ENCODE measurements at places on chromosomes 5 and 9.

- no peak for DNase-seq
Observed at GRCh38 chr9:35791297-35791921, at the start of gene NPR2. NPR2 (plus strand) TSS chr9:35791591; CDS start chr9:35792409, 818 bp downstream.

DNA sequence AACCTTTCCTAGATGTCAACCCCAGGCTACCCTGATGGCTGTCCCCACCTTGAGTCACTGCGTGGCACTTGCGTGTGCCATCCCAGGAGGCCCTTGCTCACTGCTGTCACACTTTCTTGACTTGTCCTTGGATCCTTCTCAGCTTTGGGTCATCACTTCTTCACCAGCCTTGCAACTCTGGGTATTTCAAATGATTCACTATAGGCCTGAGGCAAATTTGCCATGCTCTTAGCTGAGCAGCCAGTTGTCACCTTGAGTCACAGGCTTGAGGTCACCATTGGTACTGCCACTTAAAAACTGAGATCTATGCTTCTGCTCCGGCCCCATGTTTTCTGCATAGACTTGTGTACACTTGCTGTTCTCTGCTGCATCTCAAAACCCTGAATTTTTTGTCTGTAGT lies 84.7 kb downstream of the BASP1 start:
- no peak for DNase-seq

DNA sequence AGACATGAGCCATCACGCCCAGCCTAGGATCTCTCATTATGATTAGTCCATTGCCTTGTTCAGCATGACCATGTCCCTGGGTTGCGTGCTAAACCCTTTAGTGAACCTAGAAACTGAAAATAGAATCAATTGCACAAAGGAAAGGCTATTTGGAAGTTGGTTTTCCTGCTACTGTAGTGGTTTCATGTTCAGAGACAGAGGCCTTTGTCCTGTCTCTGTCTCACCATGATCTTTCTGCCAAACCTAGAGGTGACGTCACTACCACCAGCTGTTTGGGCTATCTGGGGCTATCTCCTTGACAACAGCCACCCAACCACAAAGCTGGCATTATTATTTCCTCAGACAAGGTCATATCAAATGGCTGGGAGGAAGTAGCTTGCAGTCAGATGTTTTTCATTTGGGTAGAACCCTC lies 4.0 kb upstream of the CDK5RAP2 start:
- DNase-seq = peak; percentile 43

DNA sequence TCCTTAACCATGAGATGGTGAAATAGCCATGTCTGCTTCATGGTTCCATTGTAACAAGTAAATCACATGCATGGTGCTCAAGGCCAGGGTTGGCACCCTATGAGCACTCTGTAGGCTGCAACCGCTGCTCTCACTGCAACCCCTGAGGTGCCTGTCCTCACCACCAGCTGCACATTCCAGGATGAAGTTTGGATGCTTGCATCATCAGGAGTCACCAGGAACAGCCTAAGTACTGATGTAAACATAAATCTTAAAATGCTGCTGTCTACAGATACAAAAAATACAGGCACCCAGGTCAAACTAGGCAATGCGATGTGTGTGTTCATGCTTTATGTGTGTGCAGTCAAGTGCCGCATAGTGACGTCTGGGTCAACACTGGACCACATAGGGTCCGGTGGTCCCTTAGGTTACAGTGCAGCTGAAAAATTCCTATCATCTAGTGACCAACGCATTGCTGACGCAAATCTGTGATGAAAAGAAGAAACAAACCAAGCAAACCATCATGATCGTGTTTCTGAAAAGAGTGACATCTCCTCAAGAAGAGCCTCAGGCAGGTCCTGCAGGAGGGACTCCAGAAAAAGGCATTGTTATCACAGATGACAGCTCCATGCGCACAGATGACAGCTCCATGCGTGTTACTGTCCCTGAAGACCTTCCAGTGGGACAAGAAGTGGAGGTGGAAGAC lies 234.8 kb downstream of the AUH start:
- DNase-seq = no peak

DNA sequence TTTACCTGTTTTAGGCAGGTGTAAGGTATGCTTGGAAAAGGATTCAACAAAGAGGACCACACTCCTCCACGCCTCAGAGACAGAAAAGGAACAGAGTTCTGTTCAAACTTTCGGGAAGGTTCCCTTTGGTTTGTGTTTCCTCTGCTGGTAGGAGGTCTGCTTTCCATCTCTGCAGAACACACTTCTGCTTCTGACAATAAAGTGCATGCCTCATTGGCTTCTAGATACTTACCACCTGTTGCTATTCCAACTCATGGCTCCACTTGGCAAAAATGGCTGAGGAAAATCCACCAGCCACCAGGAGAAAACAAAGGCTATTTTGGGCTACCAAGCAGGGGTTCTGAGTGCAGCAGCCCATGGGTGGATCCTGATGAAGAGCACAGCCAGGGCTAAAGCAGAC lies 112.7 kb downstream of the NRG2 start:
- DNase-seq = no peak

DNA sequence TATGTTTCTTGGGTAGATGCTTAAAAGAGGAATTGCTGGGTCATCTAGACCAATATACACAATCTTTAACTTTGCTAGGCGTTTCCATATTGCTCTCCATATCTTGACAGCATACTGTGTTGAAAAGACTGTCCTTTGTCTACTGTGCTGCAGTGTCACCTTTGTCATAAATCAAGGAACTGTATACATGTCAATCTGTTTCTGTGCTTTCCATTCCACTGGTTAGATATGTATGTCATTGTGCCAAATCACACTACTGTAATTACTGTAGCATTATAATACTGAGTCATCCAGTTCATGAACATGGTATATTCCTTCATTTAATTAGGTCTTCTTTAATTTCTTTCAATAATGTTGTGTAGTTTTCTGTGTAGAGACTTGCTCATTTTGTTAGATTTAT lies 149.7 kb upstream of the RASGRF2 start:
- DNase-seq = no peak

- DNase-seq = no peak
Observed at GRCh38 chr5:179051784-179052183, 8.4 kb upstream of the ZNF354C start.

GRCh38 chr5:33257807-33258429 lies 182.8 kb upstream of the TARS1 start:
- DNase-seq = no peak

DNA sequence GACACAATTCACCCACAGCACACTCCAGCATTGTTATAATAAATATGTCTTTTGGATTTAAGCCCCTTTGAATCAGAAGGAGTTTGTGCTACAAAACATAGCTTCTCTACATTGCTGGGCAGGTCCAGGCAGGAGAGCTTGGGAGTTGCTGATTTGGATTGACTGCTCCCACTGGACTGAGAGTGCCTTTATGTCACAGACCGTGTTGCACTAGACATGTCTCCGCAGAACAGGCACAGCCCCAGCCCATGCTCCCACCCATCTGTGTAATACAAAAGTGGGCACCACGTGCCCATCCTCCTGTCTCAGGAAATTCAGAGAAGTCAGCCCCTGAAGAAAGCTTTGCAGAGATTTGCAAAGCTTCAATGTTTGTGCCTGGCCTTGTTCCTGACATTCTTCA lies 117.1 kb downstream of the MED10 start:
- no peak for DNase-seq

- DNase-seq = no peak
Observed at GRCh38 chr5:73955271-73955846, 329.4 kb downstream of the ARHGEF28 start.

GRCh38 chr5:139403418-139403786 lies 487 bp downstream of the SPATA24 start:
- DNase-seq = no peak

GRCh38 chr5:150000990-150001659 lies 586 bp downstream of the HMGXB3 start:
- DNase-seq = no peak

DNA sequence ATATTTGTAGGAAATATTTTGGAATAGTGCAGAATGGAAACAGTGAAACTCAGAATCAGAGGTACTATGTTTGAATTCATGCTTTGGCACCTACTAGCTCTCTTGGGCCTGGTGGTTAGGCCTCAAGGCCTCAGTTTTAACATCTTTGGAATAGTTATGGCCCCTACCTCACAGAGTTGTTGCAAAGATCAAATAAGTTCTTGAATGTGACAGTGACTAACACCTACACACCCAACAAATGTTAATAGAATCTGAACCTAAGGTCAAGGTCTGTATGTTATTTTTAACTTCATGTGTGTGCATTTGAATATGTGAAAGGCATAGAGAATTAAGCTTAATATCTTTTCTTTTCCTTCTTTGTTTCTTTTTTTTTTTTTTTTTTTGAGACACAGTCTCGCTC lies 87.3 kb downstream of the SLC44A1 start:
- DNase-seq = no peak

- DNase-seq = no peak
Observed at GRCh38 chr9:101162231-101162630, 133.7 kb downstream of the PLPPR1 start.

GRCh38 chr9:2336055-2336454 lies 285.5 kb upstream of the VLDLR start:
- DNase-seq = no peak

GRCh38 chr9:83986195-83986594 lies 5.6 kb downstream of the RMI1 start:
- DNase-seq = no peak

DNA sequence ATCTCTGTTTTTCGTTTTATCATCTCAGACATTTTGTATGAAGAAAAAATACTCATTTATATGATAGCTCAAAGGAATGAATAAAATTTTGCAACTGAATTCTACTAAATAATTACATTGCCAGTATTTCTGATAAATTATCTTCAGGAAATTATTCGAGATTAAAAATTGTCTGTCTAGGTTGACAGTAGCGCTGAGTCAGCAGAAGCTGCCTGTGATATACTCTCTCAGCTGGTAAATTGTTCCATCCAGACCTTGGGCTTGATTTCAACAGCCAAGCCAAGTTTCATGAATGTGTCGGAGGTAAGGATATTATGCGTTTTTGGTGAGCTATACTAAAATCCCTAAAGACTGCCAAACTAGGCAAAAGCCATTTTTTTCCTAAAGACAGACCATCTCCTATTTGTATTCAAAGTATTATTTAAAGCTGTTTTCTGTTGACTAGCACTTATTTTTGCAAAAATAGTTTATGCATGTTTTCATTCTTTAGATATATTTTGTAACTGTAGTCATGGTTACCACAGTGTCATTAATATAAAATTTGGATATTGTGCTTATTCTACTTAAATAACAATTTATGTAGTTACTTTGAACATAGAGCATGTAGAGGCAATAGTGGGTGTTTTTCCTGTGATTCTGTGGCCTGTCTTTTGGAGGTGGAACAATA lies 17.4 kb downstream of the LECT2 start:
- DNase-seq = no peak

DNA sequence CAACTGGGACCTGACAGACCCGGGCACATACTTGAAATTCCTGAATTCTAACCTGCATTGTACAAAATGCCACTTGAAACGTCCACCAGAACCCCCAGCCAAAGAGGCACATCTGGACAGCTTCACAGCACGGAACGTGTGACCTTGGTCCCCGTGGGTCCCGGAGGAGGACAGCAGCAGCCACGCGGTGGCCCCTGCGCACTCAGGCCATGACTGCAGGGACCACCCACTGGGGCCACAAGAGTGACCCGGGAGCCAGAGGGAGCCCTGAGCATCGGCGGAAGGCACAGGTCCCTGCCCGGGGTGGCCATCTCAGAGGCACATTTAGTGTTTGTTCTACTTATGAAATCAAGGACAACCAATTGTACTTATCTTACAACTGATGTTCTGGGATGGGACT lies 2.1 kb upstream of the SNAPC4 start:
- DNase-seq = no peak

GRCh38 chr5:166436872-166437271 lies 1854.6 kb upstream of the WWC1 start:
- no peak for DNase-seq

GRCh38 chr9:114883709-114884108 lies 46.7 kb downstream of the TNFSF8 start:
- no peak for DNase-seq

- DNase-seq = no peak
Observed at GRCh38 chr5:146440870-146441495, 6.2 kb upstream of the TCERG1 start.

DNA sequence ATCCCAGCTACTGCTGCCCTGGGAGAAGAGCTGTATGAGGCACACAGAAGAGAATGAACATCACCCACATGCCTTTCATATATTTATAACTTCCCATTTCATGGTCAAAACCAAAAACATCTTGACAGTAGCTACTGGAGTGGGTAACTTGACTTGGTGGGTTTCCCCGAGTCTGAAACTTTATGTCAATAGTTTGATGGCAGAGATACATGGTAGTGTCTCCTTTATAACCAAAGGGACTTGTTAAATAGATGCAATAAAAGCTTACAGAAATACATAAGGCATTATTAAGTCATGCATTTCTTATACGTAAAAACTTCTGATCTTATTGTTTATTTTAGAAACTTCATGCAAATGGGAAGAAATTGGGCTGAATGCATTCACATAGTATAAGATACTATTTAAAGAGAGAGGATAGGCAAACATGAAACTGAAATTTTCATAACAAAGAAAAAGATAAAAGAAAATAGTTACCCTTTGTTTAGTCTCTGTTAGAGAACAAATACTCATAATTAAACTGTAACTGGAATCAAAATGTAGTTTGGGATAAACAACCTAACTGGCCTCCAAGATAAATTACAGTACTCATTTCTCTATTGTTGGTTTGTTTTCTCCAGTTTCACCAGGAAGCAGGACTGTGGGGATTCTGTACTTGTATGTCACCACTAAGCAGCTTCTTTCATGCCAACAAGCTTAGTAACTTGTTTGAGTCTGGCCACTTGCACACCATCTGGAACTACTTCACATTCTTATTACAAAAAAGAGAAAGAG lies 459.3 kb upstream of the MEF2C start:
- DNase-seq = no peak

GRCh38 chr5:14383923-14384322 lies 197.7 kb upstream of the OTULINL start:
- DNase-seq = no peak

DNA sequence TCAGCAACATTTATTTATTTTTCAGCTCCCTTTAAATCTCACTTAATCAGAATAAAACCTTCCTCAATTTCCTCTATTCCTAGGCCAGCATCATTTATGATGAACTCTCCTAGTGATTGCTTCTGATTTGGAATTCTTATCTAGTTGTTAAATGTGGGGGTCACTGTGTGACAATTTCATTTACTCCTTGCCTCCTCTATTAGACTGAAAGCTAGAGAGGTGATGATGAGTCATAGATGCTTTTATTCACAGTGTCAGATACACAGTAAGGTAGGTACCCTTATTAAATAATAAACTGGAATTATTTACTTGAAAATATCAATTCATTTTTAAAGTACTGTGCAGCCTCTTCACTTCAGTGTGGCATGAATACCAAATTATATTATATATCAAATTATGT lies 960.6 kb downstream of the MAT2B start:
- DNase-seq = no peak

GRCh38 chr9:98488571-98489312 lies 220.0 kb downstream of the GABBR2 start:
- DNase-seq = no peak

DNA sequence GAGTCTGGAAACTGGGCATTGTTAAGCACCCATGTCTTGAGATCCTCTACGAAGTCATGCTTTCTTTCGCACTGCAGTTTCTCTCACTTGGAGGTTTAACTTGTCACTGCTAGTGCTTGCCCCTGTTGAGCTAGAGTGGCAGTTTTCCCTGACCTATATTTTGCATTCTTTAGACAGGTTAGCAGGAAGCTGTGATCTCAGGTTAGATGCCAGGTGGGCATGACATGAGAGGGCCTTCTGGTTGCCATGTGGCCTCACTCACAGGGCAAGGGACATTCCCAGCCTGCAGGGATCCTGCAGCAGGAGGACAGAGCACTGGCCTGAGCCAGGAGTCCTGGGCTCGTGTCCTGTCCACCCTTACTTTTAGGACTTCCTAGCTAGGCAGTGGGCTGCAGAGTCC lies 28.6 kb downstream of the SLC36A1 start:
- no peak for DNase-seq

Data from NCI-H2081 treated with DMSO at 0.1 percent for 48 hours (cell line).